Caco-2 (cell line): ENCODE measurements at places on chromosomes 7 and 10. TPM values are rescaled to one million over a fixed set of nuclear protein-coding genes. Genes with fewer than 3 reads are reported as not detected.

DNA sequence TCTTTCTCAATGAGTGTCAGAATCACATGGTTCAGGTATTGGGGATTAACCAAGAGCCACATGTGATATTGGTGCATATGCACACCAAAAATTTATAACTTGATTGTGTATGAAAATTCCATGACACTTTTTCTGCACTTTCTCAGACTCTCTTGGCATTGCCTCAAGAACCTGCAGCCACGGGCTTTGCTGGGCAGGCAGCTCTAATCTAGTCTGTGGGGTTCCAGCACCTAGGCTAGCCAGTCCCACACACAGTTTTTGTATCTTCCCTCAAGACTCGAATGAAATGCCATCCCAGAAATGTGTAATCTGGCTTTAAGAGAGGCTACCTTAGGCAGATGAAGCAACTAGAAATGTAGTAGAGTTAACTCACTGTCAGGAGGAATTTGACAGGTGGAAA, 21.7 kb downstream of the STARD3NL start:
- no peaks in the 10 kb centered on the region for H3K36me3 ChIP-seq
- no peaks in the 10 kb centered on the region for H3K27me3 ChIP-seq
- no peak overlapping the region for H3K4me3 ChIP-seq
- H3K27ac ChIP-seq: no peak overlapping the region
- H3K4me1 ChIP-seq: no peaks in the 10 kb centered on the region

DNA sequence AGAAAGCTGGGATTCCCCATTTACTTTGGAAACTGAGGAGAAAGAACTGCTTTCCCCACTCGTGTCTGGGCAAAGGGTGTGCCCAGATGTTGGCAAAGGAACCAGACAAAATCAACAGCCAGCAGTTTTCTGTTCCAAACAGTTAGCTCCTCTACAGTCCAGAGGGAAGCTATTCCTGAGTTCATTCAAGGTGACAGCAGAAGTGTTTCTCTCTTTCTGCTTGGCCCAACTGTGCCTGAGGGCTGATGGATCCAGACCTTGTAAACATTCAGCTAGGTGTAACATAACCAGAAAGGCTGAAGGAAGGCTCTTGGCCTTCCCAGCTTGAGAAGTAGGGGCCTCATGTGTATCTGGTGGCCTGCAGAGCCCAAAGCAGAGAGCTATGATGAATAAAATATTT, 7.0 kb upstream of the ALDH18A1 start:
- H3K4me3 ChIP-seq: no peak overlapping the region
- peaks cover 2% of the 10 kb centered on the region; the same call in 1 of the 2 replicates for H3K36me3 ChIP-seq
- DNase-seq: no peak
- H3K27ac ChIP-seq: no peak overlapping the region
- peaks cover 18% of the 10 kb centered on the region for H3K4me1 ChIP-seq

DNA sequence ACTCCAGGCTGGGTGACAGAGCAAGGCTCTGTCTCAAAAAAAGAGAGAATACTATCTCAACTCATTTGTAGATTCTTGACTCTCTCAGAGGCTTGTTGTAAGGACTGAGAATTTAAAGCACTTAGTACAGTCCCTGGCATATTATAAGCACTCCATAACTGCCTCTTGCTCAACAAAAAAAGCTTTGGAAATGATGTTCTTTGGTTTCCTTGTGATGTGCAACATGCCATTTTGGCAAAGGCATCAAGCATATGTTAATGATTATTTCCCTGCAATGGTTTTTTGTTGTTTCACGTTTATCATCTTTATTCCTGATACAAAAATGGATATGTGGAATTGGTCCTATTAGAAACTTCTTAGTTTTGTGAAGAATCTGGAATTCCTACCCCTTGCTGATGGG, 15.7 kb downstream of the NOLC1 start:
- H3K4me3 ChIP-seq: no peak overlapping the region
- DNase-seq: no peak
- H3K36me3 ChIP-seq: peaks cover 1% of the 10 kb centered on the region
- H3K27ac ChIP-seq: no peak overlapping the region
- H3K4me1 ChIP-seq: no peaks in the 10 kb centered on the region
- H3K27me3 ChIP-seq: no peaks in the 10 kb centered on the region

DNA sequence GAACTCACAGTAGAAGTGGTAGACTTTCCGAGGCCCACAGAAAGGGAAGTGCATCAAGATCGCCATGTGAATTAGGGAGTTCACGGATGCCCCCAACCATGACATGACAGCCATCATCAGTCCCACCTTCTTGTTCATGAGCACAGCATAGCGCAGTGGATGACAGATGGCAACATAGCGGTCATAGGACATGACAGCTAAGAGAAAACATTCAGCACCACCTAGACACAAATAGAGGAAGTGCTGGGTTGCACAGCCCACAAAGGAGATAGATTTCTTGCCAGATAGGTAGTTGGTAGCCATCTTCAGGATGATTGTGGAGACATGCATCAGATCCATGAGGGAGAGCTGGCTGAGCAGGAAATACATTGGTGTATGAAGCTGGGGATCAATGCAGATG, 342 bp downstream of the OR2AE1 start:
- H3K27me3 ChIP-seq: no peaks in the 10 kb centered on the region
- no peak overlapping the region for H3K27ac ChIP-seq
- no peak overlapping the region for H3K4me3 ChIP-seq
- no peaks in the 10 kb centered on the region for H3K36me3 ChIP-seq
- no peak for DNase-seq
- no peaks in the 10 kb centered on the region for H3K4me1 ChIP-seq

DNA sequence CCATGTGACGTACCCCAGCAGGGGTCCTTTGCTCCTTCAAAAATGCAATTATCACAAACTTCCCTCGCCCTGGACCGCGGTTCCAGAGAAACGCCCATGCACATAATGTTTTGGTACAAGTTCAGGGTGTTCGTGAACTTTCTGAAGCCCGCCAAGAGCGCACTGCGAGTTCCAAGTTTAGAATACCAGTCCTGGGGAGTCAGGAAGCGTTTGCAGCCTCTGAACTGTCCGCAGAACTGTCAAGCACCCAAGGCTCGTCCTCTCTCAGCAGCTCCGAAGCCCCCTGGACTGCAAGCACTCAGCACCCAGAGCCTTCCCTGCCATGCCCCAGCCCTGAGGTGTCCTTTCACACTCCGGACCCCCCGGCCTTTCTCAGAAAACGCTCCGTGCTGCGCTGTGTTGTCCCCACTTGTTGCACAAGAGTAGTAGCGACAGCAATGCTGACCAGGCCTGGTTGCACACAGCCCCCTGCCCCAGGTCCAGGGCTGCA, 30.3 kb downstream of the CALML3 start:
- H3K27me3 ChIP-seq: no peaks in the 10 kb centered on the region
- no peak overlapping the region for H3K27ac ChIP-seq
- no peak overlapping the region for H3K4me3 ChIP-seq
- H3K4me1 ChIP-seq: peaks cover 46% of the 10 kb centered on the region

GRCh38 chr10:110609605-110610004, 34.5 kb upstream of the RBM20 start:
- no peaks in the 10 kb centered on the region for H3K27me3 ChIP-seq
- no peak overlapping the region for H3K4me3 ChIP-seq
- no peak for DNase-seq
- H3K27ac ChIP-seq: no peak overlapping the region

GRCh38 chr7:410395-410910, 109.2 kb downstream of the PDGFA start:
- H3K36me3 ChIP-seq: no peaks in the 10 kb centered on the region
- peaks cover 7% of the 10 kb centered on the region; the same call in 1 of the 2 replicates for H3K4me1 ChIP-seq
- no peaks in the 10 kb centered on the region for H3K27me3 ChIP-seq
- DNase-seq: peak; percentile 21
- H3K27ac ChIP-seq: no peak overlapping the region

The VPS37D gene
- 1.9 and 2.7 TPM in 2 replicates for total RNA-seq

The DDC gene
- 75.9 and 87.0 TPM in 2 replicates for total RNA-seq
